ENCODE measurements at places on chromosomes 2 and 18.

DNA sequence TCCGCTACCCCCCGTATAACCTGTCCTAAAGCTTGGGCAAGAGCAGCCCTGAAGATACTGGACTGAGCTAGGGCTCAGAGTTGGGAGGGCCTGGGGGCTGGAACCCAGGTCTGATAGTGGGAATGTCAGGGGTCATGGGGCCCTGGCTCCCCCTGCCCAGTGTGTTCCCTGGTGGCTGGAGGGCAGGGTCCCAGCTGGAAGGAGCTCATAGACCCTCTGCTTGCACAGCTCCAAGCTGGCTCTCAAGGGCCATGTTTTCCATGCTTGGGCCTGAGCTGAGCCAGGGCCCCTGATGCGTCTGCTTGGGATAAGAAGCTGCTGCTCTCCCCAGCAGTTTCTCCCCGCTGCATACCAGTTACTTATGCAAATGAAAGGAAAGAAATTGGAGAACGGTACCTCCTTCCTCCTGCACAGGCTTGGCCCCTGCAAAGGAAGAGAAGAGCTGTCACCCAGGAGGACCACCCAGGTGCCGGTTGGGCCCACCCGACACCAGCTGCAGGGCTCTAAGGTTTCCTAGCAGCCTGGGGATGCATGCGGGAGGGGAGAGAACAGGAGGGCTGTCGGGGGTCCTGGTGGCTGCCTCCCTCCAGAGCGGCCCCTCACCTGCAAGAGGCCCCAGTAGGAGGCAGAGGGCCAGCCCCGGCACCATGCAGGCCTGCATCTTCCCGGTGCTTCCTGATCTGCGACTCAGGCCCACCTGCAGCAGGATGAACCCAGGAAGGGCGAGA, 628 bp downstream of the OTOS start:
- DNase-seq = peak; percentile 81

- DNase-seq = peak; percentile 82
Observed at GRCh38 chr2:128421861-128422311, 103.2 kb upstream of the HS6ST1 start.

DNA sequence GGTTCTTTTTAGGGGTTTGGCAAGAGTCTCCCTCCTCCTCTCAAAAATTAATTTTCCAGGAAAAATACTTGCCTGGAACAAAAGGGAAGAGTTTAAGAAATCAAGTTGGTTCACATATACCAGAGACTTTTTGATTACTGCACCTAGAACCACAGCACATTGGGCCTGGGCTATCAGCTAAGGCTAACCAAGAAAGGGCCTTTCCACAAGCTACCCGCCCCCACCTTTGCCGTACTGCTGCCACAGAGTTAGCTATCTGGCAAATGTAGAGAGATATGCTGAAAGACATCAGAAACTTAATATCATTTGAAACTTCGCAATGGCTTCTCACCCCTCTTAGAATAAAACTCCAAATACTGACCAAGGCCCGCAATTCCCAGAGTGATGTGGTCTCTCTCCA, 76.9 kb downstream of the AAK1 start:
- DNase-seq = no peak

DNA sequence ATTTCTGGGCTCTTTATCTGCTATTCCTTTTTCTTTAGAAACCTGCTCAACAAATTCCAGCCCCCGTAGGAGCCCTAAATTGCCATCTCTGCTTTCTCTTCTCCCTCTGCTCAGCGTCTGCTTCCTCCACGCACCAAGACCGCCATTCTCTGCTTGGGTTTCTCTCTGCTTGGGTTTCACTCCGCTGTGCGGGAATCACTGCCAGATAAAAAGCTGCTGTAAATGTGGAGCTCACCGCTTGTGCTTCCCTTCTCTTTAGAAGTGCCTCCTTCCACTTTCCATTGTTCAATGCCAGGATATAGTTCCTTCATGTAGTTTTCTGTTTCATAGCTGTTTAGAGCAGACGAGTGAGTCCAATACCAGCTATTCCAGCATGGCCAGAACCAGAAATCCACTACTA, 45.9 kb downstream of the TMEM237 start:
- no peak for DNase-seq

DNA sequence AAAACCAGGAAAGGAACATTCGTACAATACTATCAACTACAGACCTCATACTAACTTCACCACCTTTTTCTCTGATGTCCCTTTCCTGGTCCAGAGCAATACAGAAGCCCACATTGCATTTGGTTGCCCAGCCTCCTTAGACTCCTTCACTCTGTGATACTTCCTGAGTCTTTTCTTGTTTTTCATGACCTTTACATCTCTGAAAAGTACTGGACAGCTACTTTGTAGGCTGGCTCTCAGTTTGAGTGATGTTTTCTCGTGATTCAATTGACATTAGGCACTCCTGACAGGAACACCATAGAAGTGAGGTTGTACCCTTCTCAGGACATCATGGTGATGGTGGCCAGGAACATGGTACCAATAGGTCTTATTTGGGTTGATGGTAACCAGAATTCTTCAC, 185.9 kb upstream of the SLC39A10 start:
- no peak for DNase-seq

- no peak for DNase-seq
Observed at GRCh38 chr2:108607706-108608301, 73.5 kb downstream of the LIMS1 start.
